ENCODE measurements at places on chromosomes 13 and 19.
A peak's percentile ranks its signal among the peaks of the same experiment; 100 is the strongest.

DNA sequence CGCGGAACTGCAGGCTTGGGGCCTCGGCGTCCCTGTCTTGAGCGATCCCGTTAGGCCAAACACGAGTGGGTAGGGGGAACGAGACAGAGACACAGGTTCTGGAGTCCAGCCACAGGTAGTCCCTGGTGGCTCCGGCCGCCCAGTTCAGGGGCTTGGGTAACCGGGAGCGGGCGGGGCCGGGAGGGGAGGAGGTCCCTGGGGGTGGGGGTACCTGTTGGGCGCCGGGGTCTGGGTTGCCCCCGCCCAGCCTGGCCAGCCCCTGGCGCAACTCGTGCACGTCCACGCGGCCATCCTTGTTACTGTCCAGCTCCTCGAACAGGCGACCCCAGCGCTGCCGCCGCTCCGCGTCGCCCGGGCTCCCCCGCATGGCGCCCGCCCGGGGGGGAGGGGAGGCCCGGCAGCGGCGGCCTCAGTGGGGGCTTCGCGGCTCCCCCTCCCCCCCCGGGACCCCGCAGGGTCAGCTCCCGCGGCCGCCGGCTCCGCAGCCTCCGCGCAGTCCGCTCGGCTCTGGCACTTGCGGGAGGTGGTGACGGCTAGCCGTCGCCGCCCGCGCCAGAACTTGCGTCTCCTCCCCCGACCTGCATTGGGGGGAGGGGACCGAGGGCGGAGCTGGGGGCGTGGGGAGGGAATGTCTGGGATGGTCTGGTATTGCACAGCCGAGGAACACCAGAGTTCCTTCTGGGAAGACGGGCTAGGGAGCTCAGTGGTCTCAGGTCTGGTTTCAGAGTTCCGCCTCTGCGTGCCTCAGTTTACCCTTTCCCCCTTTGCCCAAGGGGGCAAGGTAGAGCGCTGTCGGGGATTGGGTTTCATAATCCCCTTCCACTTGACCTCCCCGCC is at the start of gene SLC25A23:
Gene SLC25A23, minus strand, starts transcription at position 531 of the 837 bp plus-strand sequence. Its CDS starts 164 bp downstream, at position 367.
- peak; percentile 22 for ATAC-seq

DNA sequence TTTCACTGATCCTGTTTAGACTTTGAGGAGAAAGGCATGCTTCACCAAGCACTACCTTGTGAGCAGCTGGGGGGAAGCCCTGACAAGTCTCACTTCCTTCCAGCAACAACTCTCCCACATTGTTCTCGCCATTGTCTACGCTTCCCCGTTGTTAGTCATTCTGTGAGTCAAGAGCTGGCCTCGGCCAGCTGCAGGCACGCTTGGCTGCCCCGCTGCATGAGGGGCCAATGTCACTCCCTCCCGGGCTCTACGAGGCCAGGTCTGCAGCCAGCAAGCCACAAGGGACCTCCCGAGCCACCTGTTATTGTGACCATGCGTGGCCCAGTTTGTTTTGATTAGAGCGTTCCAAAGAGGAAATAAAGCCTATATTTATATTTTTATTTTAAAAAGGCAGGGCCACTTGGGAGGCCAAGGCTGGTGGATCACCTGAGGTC is 220.9 kb downstream of the FOXO1 start:
- peak; percentile 93 for ATAC-seq

GRCh38 chr13:65560936-65561335 is 1669.2 kb downstream of the PCDH9 start:
- ATAC-seq, result no peak

- ATAC-seq, result peak; percentile 17
Observed at GRCh38 chr19:3276341-3276799, 51.9 kb downstream of the CELF5 start.

GRCh38 chr19:13128583-13128982 is 10.5 kb downstream of the NACC1 start:
- no peak for ATAC-seq

GRCh38 chr13:111855191-111855590 is 211.8 kb upstream of the SOX1 start:
- ATAC-seq, result no peak

GRCh38 chr13:73034901-73035300 is 23.9 kb upstream of the KLF5 start:
- ATAC-seq, result no peak

GRCh38 chr19:1672038-1672768 is 19.8 kb upstream of the TCF3 start:
- ATAC-seq, result peak; percentile 50

DNA sequence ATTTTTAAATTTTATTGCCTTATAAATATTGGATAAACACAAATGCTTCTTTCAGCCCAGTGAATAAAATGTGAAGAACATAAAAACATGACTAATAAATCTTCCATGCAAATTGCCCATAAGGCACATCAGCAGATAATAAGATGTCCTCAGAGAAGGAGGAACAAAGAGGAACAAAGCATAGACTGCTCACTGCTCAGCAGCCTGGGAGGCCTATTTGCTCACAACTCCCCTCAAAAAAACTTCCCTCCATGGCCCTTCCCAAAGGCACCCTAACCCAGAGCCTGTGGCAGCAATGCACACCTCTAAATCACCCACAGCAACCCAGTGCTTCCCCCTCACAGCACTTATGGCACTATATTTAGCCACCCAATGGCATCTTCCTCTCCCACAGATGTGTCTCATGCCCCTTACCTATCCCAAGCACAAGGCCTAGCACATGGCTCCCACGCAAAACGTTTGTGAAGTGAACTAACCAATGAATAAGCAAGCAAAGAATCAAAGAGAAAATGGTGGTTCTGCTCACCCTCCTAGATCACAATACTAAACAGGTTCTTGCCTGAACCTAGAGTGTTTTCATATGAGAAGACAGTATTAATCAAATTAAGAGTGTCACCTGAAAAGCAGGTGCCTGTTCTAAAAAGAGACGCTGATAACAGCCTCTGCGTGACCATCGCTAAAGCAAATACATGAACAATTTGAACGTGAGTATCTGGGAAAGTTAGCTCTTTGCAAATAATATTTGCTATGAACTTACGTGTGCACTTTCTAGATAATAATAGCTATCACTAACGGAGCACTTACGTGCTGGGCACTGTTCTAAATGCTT is 96.9 kb downstream of the TBC1D4 start:
- peak; percentile 31 for ATAC-seq

- ATAC-seq, result no peak
Observed at GRCh38 chr13:96762876-96763275, 231.4 kb downstream of the OXGR1 start.

GRCh38 chr13:103884101-103884723 is 818.0 kb upstream of the SLC10A2 start:
- ATAC-seq, result no peak

DNA sequence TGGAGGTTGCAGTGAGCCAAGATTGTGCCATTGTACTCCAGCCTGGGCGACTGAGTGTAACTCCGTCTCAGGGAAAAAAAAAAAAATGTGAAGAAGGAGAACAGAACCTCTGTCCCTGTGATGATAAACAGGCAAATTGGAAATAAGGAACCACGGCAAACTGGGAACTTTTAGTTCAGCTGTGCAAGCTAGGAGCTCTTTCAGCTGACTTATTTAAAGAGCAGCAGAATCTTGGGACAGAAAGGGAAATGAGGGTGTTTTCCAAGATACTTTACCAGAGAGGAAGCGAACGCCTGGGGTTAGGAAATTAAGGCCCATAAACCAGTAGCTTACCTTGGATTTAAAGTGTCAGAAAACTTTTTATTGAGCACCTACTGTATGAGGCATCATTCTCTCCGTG is 3.0 kb upstream of the UPF1 start:
- ATAC-seq, result no peak

GRCh38 chr13:43157796-43158195 is 134.4 kb downstream of the DNAJC15 start:
- no peak for ATAC-seq

- peak; percentile 88 for ATAC-seq
Observed at GRCh38 chr13:40653527-40654318, 12.7 kb downstream of the FOXO1 start.

DNA sequence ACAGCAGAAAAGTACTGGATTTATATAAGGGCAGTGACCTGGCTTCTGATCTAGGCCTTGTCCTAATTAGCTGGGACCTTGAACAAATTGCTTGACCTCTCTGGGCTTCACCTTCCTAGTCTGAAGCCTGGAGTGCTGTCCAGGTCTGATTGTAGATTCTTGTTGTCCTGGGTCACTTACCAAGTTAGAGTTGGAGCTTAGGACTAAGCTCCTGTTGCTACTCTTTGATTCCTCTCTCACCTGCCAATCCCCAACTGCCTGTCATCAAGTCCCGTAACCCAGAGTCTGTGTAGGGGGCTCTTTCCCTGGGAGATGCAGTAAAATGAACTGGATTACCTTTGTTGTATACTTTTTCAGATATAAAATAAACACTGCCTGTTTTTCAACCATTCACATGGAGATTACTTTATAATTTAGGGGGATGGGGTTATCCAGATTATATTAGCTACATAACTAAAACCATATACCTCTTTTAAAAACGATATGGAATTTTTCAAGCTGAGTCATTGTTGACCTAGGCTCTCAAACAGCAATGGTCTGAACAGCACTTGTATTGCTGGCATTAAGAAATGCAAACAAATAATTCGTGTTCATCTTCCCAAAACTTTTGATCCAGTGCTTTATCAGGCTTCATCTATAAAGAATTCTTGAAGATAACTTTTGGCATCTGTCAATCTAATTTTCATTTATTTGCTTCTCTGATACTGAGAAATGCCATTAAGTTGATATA is 5.8 kb downstream of the ARHGAP35 start:
- ATAC-seq, result no peak

DNA sequence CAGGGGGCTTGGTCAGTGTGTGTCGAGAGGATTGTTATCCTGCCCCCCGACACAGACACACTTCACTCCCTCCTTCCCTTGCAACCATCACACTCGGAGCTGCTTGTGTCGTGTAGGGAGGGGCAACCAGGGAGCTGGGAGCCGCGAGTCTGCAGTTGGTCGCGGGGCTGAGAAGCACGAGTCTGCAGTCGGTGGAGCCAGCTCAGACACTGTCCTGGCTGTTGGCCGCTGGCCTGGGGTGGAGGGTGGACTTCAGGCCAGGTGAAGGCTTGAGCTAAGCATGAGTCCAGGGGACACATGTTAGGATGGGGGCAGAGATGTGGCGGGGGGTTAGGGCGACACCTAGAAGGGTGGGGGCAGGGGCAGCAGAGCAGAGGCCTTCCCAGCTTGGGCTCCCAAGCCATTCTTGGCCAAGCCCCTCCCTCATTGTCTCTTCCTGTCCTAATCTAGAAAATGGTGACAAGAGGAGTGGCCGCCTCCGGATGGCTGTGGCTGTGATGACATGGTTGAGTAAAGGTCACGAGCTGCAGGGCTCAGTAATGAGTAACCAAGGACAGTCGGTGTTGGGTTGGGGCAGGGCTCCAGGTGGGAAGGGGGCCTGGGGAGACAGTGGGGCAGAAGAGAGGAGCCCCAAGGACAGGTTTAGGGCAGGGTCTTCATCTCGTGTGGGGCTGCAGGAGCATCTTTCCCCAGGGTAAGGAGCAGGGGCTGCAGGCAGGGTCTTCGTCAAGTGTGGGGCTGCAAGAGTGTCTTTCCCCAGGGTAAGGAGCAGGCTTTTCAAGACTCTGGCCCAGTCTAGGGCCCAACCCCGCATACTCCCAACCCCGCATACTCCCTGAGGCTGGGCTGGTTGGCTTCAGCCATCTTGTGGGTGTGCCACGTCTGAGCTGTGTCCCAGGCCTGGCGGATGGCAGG is 8.6 kb downstream of the PPP5C start:
- ATAC-seq, result no peak

GRCh38 chr19:45781214-45782161 is 802 bp downstream of the DMPK start:
- no peak for ATAC-seq

DNA sequence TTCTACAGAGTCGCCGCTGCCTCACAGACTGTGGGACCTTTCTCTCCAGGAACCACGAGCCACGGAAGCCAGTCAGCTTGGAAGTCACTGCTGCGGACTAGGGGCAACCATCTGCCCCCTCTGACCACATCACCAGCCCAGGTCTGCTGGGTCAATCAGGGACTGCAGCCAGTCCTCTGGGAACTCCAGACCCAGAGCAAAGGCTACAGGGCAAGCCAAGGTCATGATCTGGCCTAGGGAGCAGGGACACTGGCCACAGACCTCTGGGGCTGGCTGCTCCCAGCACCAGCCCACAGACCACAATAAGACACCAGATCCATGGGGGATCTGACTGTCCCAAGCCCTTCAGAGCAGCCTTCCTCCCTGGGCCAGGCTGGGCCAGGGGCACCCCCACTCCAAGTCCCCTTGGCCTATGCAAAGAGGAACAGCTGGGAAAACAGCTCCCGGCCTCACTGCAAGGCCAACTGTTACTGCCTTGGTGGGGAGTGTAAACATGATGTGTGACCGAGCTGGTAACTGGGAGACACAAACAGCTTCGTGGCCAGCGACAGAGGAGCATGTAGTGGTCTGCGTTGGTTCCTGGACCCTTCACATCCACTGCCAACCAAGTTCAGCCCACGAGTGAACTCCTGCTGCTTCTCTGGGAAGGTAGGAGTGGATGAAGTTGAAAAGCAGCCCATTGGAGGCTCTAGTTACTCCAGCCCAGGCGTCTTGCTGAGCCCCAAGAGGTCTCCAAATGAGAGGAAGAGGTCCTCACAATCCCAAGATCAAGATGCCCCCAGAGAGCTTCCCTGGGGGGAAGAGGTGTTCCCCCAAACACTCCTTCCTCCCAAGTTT is 1.5 kb downstream of the AKT2 start:
- no peak for ATAC-seq

DNA sequence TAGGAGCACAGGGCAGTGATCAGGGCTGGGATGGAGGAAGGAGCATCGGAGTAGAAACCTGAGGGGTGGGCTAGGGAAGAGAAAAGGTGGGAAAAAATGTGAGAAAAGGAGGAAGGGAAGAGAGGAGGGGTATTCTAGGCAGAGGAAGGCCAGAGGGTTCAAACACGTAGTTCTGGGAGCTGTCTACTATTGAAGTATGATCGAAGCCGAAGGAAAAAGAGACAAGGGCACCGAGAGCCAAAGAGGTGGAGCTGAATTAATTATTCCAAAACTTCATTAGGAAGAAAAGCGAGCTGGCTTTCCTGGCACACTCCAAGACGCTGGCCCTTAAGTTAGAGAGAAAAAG is 7.8 kb downstream of the DLL3 start:
- ATAC-seq, result no peak

DNA sequence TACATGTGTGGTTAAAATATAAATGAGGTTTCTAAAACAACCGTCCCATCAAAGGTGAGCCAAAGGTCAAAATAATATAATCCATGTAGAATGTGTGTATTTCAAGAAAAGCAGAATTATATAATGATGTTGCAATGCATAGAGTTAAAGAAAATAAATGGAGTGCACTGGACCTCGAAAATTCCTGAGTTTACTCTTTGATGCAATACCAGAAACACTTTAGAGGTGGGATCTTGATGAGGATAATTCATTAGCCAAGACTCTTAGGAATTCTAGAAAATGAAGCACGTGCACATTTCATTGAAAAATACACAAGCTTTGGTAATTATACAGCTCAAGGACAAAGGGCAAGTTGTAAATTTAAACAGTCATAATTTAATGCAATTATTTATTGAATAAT is 508.9 kb upstream of the ARGLU1 start:
- no peak for ATAC-seq

DNA sequence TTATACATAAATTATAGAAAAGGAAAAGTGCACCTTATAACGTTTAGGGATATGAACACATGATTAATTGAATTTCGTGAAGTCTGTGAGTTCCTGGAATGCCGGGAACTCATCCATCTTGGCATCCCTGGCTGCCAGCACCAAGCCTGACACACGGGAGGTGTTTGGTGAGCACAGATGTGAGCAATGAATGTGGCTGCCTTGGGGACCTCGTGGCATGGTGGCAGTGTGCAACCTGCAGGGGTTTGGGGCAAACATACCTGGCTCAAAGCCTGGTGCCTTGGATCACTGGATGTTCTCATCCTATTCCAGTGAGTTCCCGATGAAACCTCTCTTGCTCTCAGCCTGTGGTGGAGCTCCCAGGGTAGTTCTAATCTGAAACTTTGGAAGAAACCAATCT is 10.4 kb upstream of the MAP2K2 start:
- no peak for ATAC-seq

GRCh38 chr19:2385053-2385721 is 25.1 kb downstream of the TMPRSS9 start:
- no peak for ATAC-seq

Data from activated CD4-positive, CD25-positive, alpha-beta regulatory T cell treated with anti-CD3 and anti-CD28 coated beads, Interleukin-2, amount 50 U/mL, for 24 hours (primary cell).